ENCODE measurements at places on chromosomes 3 and 15. TPM values are rescaled to one million over a fixed set of nuclear protein-coding genes. Genes with fewer than 3 reads are reported as not detected.

The ALDH1A3 gene
- total RNA-seq: 26.6 TPM

The EFHB gene
- total RNA-seq: 1.1 TPM

The ZBED2 gene
- total RNA-seq: not detected

The PEX5L gene
- 0.10 TPM for total RNA-seq

The ST3GAL6 gene
- total RNA-seq: 6.8 TPM

The KIF23 gene
- total RNA-seq: 3.3 TPM

The LYZL4 gene
- total RNA-seq: not detected

The PLS1 gene
- not detected for total RNA-seq

The ROPN1 gene
- total RNA-seq: not detected

The SEMA3G gene
- 17.7 TPM for total RNA-seq

The SOX2 gene
- total RNA-seq: 0.19 TPM

The OSTN gene
- total RNA-seq: not detected

The ARPP21 gene
- not detected for total RNA-seq

The CFAP20DC gene
- total RNA-seq: not detected

DNA sequence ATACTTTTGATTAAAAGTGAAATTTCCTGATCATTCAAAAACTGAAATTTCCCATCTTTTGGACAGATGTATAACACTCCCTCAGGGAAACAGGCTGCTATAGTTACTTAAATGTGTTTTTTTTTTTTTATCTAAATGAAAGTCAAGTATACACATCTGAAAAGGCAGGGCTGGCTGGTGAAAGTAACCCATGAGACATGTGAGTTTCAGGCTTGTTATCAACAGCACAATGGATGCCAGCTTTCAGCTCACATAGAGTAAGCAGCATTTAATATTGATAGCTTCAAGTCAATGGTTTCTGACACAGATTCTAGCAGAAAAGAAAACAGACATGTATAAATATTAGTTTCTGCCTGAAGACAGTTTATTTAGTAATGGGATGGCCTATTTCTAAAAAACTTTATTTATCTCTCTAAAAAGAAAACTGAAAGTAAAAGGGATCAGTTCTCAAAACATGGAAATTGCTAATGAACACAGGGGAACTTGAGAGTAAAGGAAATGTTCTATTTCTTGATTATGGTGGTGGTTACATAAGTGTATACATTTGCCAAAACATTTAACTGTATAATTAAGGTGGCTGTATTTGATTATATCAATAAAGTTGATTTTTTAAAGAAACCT lies 89.7 kb upstream of the CMC1 start:
- DNase-seq: no peak

DNA sequence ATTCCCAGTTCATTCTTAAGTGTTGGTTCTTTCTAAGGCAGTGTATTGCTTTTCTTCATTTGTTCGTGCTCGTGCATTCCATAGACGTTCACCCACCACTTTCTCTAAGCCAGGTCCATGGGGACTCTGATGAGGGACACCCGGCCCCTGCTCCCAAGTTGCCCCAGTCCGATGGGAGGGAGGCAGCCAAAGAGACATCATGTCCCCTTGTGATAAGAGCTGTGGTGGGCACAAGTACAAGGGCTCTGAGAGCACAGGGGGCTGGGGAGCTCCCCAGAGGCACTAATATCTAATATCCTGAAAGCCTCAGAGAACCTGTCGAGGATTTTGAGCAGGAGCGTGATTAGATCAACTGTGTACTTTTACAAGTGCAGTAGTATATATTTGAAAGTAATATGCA lies 6.3 kb downstream of the SPSB4 start:
- DNase-seq: no peak

DNA sequence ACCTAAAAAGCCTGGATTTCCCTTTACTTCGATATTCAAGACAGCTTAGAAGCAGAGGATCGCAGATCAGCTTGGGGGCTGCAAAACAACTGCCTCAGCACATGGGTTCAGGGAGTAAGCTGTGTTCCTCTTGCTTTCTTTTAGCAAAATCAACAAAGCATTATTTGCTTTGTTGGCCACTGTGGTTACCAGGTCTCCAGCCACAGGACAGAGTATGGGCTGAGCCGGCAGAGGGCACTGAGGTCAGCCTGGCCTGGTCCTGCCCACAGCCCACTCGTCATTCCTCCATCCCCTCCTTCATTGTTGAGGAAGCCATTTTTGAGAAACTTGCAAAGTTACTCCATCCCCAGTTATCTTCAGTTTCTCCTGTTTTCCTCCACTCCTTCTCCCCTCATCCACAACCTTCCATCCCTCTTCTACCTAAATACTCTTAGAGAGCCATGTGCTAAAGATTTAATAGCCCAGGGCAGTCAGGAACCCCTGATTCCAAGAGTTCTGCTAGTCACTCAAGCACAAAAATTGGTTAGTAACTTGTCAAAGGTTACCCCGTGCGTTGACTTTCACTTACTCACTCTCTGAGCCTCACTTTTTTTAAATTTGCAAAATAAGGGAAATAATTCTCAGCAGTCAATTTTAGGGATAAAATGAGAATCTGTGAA lies 60.0 kb upstream of the HES1 start:
- DNase-seq: no peak

DNA sequence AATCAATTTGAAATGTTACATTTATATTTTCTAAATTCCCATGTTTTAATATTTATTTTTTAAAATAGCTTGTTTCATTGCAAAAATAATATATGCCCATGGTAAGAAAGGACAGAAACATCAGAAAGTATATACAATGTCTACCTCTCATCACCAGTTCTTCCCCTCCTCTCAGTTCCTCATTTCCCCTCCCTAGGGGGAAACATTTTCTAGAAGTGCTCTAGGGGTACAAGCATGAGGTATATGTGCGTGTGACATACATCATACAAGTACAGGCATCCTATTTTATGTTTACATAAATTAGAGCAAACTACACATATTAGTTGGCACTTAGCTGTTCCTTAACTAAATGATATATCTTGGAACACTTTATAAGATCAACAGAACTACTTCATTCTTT lies 189.3 kb upstream of the VEPH1 start:
- no peak for DNase-seq

GRCh38 chr3:186057594-186057993 lies 51.3 kb downstream of the ETV5 start:
- DNase-seq: no peak

GRCh38 chr3:114454551-114455251 lies 160.9 kb downstream of the TIGIT start:
- DNase-seq: no peak

GRCh38 chr3:16101295-16102186 lies 72.9 kb upstream of the GALNT15 start:
- no peak for DNase-seq

- DNase-seq: no peak
These were observed 63.8 kb downstream of the MRPL46 start for GRCh38 chr15:88403351-88403791.

DNA sequence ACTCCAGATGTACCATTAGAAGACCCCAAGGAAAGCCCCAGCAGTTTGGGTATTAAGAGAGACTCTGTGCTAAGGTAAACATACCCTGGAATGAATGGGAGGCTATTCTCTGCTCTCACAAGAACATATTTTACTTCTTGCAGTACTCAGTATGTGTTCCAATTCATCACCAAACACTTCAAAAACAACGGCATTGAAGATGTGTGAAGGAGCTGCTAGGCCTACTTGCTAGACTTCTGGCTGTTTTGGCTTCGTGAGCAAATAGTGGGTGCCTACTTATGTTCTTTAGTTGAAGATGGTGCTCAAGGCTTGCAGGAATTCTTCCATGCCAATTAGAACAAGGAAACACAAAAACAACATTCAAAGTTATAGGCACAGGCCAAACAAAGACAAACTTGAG lies 514.5 kb downstream of the ROBO1 start:
- DNase-seq: no peak

- DNase-seq: no peak
These were observed 79.5 kb downstream of the DPH6 start for GRCh38 chr15:35466476-35466875.

DNA sequence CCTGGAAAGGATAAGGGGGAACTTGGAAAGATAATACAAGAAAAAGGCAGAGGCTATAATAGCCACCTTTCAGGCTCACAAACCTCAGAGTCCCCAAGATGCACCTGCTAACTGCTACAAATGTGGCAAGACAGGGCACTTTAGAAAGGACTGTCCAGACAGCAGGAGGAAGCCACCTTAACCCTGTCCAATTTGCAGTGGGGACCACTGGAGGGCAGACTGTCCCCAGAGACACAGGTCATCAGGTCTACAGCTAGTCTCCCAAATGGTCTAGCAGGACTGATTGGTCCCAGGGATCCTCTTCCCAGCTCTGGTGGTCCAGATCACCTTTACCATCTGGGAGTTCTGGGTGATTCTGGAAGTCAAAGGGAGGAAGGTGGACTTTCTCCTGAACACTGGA lies 882.5 kb upstream of the GBE1 start:
- DNase-seq: no peak

DNA sequence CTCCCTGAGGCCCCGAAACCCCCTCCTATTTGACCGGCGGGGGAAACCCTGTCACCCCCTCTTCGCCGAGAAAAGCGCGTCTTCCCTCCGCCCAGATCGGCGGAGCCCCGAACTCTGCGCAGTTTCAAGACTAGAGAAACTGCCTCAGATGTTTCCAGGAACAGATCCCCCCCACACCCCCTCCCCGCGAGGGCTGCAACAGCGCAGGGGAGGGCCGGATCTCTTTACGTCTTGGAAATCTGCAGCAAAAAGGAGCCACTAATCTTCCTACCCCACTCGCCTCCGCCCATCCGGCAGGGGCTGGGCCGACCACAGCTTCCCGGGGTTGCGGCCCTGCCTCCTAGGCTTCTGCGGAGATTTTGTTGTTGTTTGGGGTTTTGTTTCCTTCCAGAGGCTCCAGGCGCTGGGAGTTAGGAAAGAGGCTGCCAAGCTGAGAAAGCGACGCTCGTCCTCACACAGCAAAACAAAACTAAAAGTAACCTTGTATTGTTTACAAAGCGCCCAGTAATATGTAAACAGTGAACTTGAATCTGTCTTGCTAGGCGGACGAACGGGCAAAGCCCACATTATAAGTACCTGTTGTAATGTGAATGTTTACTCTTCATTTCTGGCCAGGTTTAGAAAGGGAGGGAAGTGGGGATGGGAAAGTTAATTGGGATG lies 2.2 kb downstream of the FOXB1 start:
- DNase-seq: no peak

DNA sequence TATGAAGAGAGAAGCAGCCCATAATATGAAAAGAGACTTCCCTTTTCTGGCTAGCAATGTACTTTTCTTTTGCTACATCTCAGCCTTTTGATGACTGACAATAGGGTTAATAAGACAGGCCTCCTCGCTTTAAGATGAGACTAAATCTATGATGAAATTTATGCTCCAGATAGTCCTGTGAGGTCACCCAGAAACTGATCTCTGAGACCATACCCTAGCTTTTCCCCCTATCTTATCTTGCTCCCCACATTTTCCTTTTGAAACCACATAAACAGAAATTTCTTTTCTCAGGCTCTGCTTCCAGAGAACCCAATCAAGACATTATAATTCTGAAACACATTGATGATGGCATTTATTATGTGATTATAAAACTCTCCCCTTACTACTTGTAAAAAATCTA lies 168.8 kb upstream of the CADM2 start:
- no peak for DNase-seq

DNA sequence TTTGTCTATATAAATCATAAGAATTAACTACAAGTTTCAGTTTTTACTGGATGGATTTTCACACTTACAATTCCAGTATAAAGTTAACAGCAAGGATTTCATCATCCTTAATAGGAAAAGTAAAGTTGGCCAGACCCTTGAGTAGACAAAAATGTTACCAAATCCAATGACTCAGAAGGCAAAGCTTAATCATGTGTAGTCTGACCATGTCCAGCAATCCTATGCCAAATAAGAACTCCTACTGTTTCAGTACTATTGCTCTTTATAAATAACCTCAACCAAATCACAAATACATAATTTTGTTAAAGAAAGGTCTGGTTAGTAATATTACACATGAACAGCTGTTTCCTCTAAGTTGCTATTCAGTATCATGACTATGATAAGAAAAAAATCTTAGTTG lies 35.0 kb downstream of the PLOD2 start:
- DNase-seq: no peak

- no peak for DNase-seq
These were observed 15.8 kb upstream of the KCNMB3 start for GRCh38 chr3:179266701-179267211.

DNA sequence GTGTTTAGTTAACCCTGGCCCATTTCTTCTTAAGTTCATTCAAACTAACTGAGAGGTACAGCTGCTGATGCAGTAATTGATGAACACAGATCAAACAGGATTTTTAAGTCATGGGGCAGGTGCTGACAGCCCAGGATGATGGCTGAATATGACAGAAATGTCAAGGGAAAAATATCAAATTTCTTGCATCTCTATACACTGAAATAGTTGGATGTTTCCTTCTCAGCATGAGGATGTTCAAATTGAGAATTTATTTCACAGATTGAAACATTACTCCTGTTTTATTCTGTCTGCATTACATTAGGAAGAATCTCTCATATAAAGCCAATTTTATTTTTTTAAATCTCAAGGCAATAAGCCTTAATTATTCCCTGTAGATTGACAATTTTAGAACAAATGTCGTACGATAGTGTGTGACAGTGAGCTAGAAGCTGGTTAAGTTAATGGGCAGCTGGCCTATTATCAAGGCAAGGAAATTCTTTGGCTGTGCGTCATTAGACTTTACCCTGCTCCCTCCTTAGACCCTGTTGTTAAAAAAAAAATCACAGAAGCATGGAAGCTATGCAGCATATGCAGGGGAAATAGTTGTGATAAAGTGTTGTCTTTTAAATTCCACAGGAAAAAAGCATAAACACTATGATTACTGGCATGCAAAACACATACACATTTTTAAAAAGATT lies 183.8 kb upstream of the KCNMB2 start:
- DNase-seq: no peak

DNA sequence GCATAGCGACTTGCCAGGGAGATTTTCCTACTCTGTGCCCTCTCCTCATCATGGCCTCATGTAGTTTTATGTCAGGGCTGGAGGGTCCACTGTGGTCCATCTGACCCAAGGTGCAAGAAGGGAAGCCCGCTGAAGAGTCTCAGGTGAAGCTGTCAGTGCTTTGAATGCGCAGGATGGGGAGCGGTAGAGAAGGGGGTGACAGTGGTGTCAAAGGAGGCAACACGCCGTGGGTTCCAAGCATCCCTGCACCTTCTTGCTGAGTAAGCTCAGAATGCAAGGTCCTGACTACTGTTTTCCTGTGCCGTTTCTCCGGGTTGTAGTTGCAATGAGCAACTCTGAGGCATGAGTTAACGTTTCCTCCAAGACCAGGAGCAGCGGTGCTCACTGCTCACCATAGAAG lies 44.9 kb upstream of the RAB6B start:
- DNase-seq: no peak

- no peak for DNase-seq
These were observed 3.4 kb downstream of the SNX33 start for GRCh38 chr15:75650908-75651809.

GRCh38 chr3:42572278-42572677 lies 9.5 kb downstream of the SEC22C start:
- DNase-seq: no peak

DNA sequence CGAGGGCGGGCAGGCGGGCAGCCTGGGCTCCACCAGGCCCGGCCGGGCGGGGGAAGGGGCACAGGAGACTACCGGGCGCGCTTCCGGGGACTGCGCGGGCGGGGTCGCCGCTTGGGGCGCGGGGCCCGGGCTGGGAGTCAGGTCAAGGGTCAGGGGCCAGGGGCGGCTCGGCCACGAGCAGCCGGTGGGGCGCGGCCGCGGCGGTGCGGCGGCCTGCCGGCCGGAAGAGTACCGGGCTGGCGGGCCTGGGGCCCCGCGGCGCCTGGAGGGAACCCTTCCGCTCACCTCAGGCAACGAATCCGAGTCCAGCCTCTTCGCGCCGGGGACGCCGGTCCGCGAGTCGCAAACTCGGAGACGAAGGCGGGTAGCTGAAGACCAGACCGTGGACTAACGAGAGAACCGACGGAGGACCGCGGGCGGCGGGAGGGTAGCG lies 225 bp downstream of the RHOA start:
- DNase-seq: peak; percentile 89
